ENCODE measurements at places on chromosomes 16 and 17.

- DNase-seq = peak; percentile 47
Observed at GRCh38 chr16:20899477-20900298, 470 bp downstream of the DCUN1D3 start.

DNA sequence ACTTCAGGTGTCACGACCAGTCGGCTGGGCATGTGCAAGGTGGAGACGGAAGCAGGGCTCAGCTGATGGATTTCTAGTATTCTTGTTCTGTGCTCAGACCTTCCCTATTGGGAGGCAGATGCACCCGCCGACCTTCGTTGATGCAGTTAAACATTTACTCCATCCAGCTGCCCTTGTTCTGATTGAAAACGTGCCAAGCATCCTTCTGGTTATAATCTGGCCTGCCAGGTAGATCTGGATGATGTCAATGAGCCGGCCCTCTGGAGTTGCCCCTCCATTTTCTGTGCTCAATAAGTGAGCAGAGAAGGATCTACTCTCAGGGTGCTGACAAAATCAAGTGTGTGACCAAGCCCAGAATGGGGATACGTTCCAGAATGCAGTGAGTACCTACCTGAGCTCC is 38.3 kb downstream of the CCDC182 start:
- no peak for DNase-seq

DNA sequence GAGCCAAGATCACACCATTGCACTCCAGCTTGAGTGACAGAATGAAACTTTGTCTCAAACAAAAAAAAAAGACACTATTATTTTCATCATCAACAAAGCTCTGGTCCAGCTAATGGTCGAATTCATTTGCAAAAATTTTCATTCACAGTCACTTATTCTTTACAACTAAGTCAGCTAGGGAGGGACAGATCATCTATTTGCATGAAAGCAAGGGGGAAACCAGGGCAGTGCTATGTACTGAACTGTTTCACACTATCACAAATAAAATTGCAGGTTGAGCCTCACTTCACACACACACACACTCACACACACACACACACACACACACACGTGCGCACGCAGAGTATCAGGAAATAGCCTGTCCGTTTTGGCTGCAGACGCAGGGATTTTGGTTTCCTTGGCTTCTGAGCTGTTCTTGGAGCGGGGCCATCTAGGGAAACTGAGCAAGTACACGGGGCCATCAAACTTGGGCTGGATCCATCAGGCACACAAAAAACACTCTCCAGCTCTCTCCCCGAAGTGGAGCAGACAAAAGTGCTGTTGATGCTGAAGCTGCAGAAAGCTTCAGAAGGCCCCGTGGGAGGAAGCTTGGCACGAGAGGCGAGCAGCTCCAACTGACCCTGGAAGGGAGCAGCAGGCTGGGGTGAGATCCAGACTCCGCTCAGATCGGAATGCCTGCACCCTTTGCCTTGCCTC is 44.3 kb upstream of the HELZ start:
- DNase-seq = no peak

- DNase-seq = no peak
Observed at GRCh38 chr17:40307740-40308239, 1.2 kb upstream of the RARA start.

DNA sequence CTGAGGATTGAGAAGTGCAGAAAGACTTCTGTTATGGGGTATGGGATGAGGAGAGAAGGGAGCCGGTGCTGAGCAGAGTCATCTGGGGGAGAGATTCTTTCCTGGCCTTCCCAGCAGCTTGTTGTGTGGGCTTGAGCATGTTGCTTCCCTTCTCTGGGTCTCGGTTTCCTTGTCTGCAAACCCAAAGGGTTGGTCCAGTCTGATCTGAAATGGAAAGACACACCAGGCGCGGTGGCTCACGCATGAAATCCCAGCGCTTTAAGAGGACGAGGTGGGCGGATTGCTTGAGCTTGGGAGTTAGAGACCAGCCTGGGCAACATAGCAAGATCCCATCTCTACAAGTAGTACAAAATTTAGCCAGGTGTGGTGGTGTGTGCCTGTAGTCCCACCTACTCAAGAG is 6.0 kb downstream of the SOCS3 start:
- DNase-seq = no peak

- DNase-seq = no peak
Observed at GRCh38 chr16:67932462-67932840, 789 bp upstream of the CTRL start.

GRCh38 chr16:68991075-68991474 is 114.4 kb upstream of the HAS3 start:
- DNase-seq = no peak

GRCh38 chr17:56699186-56699894 is 105.8 kb downstream of the NOG start:
- DNase-seq = peak; percentile 77

DNA sequence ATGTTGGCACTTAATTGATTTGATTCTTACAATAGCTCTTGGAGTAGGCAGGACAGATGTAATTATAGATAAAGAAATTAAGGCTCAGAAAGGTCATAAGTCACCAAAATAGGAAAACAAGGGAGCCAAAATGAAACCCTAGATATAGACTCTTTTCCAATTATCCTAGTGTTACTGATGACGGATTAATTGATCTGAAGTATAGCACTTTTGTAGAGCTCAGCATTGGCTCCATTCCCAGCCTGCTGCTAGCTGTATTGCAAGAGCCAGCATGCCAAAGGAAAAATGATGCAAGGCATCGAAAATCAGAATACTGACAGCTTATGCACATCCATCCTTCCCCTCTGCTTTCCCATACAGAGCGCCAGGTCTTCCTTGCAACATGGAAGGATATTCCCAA is 21.6 kb upstream of the RASL10B start:
- DNase-seq = no peak

DNA sequence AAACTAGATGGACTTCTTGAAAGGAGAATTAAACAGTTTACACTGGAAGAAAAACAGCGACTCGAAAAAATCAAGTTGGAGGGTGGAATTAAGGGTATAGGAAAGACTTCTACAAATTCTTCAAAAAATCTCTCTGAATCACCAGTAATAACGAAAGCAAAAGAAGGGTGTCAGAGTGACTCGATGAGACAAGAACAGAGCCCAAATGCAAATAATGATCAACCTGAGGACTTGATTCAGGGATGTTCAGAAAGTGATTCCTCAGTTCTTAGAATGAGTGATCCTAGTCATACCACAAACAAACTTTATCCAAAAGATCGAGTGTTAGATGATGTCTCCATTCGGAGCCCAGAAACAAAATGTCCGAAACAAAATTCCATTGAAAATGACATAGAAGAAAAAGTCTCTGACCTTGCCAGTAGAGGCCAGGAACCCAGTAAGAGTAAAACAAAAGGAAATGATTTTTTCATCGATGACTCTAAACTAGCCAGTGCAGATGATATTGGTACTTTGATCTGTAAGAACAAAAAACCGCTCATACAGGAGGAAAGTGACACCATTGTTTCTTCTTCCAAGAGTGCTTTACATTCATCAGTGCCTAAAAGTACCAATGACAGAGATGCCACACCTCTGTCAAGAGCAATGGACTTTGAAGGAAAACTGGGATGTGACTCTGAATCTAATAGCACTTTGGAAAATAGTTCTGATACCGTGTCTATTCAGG is 85.0 kb downstream of the C17orf58 start:
- DNase-seq = no peak

GRCh38 chr16:59053911-59054310 is 319.8 kb upstream of the GOT2 start:
- no peak for DNase-seq

GRCh38 chr17:2949469-2950044 is 113.8 kb downstream of the OR1D5 start:
- no peak for DNase-seq

DNA sequence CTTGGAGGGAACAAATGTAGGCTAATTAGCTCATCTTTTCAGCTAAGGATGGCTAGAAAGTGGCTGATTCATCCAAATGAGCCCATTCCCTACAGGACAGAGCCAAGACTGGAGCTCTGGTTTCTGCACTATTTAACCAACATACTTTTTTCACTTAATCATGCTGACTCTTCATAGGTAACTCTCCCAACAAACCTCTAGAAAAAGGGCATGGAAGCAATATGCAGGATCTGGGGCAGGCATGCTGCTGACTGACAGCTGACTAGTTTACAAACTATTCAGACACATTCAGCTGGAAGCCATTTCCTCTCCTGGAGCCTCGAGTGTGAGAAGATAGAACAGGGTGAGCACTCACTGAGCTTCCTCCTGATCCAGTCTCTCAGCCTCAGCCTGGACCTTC is 6.2 kb downstream of the BECN1 start:
- DNase-seq = no peak

DNA sequence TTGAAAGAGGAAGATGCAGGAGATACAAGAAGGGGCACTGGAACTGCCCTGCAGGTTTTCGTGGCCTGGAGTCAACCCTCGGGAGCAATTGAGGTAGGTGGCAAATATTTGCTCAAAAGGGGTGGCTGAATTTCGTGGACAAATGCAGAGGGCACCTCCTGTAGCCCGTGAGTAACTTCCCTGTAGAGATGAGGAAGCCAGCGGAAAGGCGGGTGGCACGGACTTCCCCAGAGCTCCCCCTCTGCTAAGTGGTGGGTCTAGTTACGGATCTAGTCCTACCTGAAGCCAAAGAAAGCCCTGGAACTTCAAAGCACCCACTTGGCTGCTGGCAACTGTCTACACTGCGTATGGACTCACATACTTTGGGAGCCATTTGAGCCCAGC is 1.0 kb upstream of the ATP2C2 start:
- DNase-seq = no peak

- DNase-seq = no peak
Observed at GRCh38 chr16:53924331-53925106, 220.6 kb downstream of the FTO start.

GRCh38 chr17:64084940-64085649 is 44.8 kb downstream of the ERN1 start:
- no peak for DNase-seq

GRCh38 chr16:73052576-73052975 is 4.6 kb upstream of the ZFHX3 start:
- DNase-seq = no peak

DNA sequence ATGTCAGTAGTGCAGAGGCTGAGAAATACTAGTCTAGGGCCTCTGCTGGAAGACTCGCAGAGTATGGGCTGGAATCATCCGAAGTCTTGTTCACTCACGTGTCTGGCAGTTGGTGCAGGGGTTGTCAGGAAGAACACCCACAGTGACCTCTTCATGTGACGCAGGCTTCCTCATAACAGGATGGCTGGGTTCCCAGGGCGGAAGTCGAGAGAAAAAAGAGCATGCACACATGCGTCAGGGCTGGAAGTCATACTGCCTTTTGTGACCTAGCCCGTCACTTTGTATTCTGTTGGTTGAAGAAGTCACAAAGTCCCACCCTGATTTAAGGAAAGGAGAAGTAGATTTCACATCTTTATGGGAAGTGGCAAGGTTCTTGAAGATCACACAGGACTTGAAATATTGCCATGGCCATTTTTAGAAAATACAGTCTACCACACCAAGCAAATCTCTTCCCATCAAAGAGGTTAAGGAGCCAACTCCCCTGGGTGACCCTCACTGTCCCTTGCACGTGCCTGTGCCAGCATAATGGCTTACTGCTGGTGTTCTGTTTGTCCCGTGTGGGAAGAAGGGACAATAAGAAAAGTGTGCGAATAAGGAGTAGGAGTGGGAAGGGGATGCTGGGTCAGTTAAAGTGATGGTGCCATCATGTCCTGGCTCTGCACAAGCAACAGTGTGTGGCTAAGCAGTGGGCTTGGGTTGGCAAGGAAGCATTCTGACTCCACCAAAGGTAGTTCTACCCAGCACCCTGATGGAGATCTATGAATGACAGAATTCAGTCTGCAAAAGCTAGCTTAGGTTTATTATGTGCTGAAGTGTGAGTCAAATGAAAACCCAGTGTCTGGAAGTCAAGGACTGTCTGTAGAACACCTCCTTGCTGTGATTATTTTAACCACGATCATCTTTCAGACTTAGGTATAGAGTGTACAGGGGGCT is 28.1 kb downstream of the HEATR3 start:
- DNase-seq = no peak

- DNase-seq = no peak
Observed at GRCh38 chr16:2095315-2095853, 40.3 kb downstream of the PKD1 start.

DNA sequence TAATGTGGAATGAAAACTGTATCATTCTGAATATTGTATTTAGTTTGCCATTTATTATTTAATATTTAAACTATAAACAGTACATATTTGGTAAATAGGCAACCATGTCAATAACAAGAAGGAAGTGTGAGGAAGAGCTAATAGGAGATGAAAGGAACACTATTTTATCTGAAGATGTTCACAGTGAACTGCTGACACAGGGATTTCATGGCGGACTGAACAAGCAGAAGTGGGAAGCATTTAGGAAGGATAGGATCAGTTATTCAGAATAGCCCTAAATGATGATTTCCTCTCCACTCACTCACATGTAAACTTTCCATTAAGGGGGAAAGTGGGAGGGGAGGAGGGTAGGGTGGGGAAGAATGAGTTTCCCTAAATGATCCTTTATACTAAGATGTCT is 682.4 kb downstream of the TOX3 start:
- DNase-seq = no peak

GRCh38 chr16:10616419-10616755 is 36.0 kb upstream of the EMP2 start:
- DNase-seq = no peak

GRCh38 chr16:57865746-57866528 is 63.6 kb upstream of the KIFC3 start:
- no peak for DNase-seq

DNA sequence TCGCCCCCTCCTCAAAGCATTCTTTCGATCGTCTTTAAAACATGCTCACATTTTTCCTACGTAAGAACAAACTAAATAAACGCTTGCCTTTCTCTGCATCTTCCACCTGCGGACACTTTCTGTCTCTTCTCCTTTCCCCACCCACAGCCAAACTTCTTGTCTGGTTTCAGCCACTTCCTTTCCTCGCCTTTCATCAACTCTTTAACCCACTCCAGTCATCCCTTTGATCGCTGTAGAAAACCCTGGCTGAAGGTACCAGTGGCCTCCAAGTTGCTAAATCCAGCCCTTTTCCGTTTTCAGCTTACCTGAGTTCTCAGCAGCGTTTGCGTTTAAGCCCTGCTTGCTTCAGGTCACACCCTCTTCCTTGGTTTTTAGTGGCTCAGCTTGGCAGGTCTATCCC is 483 bp downstream of the RPA1 start:
- DNase-seq = no peak

DNA sequence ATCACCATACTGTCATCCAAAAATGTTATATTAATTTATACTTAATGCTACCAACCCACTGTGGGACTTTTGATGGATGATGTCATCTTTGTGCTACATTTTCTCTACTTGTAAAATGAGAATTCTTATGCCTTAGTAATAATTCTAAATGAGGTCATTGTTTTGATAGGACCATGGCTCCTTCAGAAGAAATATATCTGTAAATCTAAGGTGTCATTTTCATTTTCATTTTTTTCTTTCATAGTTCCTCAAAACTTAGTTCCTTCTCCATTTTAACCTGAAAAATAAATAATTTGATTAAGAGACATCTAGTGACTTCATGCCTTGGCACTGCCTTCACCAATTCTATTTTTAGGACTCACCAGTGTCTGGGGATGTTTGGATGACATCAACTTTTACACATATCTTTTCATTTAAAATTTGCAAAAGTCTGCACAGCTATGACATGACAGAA is 48.7 kb downstream of the GPRC5B start:
- DNase-seq = no peak

DNA sequence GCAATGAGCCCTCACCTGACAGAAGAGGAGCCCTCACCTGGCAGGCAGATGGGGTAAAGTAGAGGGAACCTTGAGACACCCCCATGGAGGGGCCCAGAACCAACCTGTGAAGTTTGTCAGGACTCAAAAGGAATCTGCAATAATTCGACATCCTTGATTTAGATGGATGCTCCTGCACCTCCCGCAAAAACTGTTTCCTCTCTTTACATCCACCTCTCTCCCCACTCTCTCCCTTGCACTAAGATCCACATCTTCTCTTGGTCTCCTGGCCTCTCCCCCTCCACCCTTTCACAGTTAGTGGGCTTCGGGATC is 34.9 kb upstream of the RBFOX3 start:
- DNase-seq = no peak

Data from mesothelial cell of epicardium (in vitro differentiated cells).